ENCODE measurements at places on chromosomes 5 and 9.

DNA sequence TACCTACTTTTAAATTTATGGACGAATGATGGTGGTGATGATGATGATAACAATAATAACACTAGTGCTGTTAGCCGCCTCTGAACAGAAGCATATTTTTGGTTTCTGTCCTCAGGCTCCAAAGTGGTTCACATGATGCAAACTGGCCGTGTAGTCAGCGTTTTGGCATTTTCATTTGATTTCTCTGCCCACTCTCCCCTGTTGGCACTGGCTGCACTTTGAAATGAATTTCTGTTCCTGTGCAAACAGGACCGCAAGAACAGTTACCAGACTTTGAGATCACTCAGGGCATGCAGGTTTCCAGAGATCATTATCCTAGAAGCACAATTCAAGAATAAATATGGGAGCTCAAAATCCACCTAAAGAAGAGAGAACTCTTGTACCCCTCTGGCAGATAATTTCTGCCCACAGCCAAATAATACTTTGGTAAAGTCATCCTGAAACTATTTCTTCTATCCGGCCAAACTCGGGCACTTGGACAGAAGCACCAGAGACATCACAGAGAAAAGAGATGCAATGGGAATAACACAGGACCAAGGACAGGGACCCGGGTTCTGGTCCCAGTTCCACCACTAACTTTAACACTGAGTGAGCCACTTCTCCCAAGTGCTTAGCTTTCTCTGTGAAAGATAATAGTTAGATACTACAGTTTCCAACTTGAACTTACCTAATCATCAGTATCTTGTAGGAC lies 201.7 kb upstream of the PTGER4 start:
- DNase-seq, result no peak

GRCh38 chr5:133123297-133123696 lies 71.5 kb downstream of the HSPA4 start:
- no peak for DNase-seq

DNA sequence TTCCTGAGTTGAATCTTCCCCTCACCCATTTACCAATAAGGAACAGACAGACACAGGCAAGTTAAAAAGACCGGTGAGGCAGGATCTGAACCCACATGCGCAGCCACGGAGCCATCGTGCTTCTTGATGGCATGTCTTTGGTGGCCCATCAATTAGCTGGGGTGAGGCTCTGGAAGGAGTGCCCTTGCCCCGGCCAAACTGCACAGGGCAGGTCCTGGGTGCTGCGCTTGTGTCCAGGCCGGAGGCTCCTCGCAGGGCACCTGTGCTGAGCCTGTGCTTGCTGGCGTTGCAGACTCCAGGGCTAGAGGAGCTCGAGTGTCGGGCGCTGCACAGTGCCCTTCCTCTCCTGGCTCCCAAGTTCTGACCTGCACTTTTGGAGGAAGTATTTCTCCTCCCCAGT lies 66.4 kb downstream of the PSMB7 start:
- DNase-seq, result peak; percentile 12

DNA sequence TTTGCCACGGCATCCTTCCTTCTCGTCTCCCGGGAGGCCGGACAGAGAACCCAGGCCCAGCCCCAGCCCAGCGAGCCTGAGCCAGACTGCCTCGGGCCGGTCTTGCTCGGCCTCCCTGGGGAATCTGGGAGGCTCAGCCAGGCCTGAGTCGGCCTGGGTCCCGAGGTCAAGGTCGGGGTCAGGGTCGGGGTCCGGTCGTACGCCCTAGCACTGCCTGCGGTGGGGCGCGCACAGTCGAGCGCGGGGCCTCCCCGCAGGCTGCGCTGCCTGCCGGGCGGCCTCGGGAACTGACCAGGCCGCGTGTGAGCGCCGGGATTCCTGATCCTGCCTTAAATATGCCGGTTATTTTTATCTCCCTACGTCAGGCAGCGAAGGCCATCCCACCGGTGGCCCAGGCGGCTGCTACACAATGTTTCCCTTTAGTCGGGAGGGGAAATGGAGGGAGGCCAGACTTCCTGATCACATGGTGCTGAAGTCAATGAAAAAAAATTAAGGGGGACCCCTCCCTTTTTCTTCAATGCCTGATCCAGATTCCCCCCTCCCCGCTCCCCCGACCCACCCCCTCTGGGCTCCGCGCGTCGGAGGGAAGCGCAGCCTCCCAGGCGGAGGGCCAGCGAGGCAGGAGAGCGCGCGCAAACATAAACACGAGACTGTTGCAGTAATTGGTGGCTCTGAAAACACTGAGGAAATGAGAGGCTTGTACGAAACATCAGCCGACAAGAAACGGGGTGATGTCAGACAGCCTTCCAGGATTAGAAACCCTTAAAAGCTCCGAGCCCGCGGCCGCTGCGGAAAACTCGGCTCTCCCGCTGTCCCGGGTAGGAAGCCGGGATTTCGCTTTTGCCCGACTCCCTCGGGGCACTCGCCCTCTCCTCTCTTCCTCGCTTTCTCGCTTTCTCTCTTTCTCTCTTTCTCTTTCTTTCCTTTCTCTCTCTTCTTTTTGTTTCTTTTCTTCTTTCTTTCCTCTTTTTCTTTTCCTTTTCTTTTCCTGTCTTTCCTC lies 148.2 kb upstream of the KLF4 start:
- no peak for DNase-seq

GRCh38 chr9:38292480-38292879 lies 100.0 kb upstream of the ALDH1B1 start:
- DNase-seq, result no peak

GRCh38 chr9:108142504-108143201 lies 653.1 kb upstream of the KLF4 start:
- DNase-seq, result no peak

GRCh38 chr5:157710882-157711281 lies 20.3 kb upstream of the THG1L start:
- DNase-seq, result no peak

GRCh38 chr9:82436475-82436874 lies 447.9 kb downstream of the SPATA31D1 start:
- DNase-seq, result no peak

- DNase-seq, result no peak
Observed at GRCh38 chr9:120761006-120761405, 32.2 kb downstream of the FBXW2 start.

GRCh38 chr5:141940695-141941271 lies 17.1 kb downstream of the DELE1 start:
- no peak for DNase-seq

Data from activated T-cell treated with anti-CD3 and anti-CD28 coated beads, Interleukin-2, amount 50 U/mL, for 1 hour (primary cell).